ENCODE measurements at places on chromosomes 7 and 10.

GRCh38 chr10:28704464-28705161 is 27.3 kb downstream of the BAMBI start:
- no peak for DNase-seq

DNA sequence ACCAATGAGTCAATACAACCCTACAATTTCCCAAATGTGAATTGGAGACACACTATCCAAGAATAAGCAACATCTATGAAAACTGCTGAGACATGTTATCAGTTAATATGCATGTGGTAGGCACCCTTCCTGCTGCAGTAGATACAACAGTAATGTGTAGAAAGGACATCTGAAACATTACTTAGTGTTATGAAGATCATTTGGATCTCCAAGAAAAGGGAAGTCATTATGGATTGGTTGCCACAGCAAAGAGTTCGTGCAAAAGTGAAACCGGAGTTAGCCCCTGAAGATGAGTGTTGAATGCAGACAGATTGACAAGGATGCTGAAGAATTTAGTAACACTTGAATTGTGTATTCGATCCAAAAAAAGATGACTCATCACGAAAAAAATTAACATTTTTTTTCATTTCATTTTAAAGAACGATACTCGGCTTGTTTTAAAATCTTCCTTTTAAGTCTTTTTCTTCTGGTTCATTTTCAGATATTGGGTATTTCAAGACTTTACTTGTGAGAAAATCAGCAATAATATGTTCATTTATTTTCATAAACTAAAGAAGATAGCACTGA is 322.4 kb upstream of the KLF6 start:
- DNase-seq, result no peak

DNA sequence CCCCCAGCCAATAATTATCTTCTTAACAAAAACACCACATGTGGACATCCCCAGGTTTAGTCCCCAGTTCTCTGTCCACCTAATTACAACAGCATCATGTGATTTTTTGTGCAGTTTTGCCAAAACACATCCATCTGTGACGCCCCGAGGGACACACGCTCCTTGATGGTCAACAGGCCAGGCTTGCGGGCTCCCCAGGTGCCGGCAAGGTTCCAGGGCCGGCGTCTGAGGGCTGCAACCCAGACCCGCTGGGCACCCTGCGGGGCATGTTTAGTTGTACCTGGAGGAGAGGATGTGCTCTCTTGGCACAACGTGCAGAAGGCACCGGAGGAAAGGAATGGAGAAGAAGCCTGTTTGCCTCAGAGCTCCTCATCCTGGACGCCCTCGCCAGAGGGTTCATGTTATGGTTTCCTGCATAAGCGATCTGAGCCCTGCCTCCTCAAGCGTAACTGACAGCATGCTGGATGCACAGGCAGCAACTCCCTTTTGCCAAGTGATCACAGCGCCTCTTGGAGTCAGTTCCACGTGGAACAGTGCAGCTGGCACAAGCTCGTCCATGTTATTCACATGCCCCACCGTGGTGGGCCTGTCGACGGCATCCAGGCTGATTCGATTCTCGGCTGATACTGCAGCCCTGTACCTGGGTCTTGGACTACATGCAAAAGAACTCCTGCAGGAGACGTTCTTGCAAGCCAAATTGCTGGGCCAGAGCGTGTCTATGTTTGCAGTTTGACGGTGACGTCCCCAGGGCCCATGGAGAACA is 41.6 kb downstream of the JAKMIP3 start:
- DNase-seq, result no peak

DNA sequence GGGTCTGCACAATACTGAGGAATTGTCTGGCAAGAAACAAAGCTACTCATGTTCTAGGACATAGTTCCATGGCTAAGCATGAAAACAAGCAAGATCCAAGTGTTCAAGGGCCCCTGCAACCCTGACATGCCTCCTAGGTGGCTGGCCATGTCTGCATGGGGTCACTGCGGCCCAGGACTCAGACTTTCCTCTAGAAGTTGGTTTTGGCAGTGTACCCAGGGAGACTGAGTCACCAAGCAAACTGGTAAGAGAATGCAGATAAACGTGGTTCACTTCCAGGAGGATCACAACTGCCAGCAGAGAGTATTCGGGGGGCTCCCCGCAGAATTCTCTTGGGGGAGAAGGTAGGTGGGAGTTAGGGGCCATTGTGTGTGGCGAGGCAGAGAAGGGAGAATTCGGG is 7.4 kb upstream of the PFKFB3 start:
- no peak for DNase-seq

DNA sequence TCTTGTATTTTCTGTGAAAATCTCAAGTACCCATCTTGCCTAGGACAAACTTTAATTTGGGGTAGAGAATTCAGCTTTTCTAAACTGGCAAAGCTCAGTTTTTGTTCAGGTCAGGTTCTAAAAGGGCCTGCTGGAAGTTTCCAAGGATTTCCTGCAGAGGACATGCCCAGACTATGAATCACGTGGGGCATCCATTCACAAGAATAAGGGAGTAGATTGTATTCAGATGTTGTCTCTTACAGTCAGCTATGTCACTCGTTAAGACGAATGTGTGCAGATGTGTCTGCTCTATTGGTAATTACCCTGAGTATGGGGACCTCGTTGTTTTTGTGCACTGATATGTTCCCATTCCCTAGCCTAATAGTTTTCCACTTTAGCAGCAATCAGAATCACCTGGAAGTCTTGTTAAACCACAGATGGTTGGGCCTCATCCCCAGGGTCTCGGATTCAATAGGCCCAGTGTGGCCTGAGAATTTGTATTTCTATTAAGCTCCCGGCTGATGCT is 81.0 kb upstream of the ITPRID1 start:
- DNase-seq, result no peak

GRCh38 chr7:11319491-11320274 is 346.0 kb downstream of the PHF14 start:
- DNase-seq, result no peak

GRCh38 chr7:150784954-150785353 is 15.2 kb downstream of the TMEM176B start:
- no peak for DNase-seq

DNA sequence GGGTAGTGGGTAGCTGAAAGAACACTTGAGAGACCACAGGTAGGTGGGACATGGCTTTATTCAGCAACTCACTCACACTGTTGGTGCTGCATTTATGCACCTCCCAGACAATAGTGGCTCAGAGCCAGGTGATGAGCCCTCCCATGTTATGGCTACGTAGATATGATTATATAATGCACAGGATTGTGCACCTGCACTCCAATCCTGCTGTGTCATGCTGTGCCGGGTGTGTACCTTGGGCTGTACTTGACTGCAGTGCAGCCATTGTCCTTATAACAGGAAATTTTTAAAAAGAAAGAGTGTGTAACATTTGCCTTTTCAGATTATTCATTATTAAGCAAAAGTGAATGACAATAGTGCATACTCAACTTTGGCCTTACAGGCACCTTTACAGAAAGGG is 366.1 kb upstream of the BMPER start:
- no peak for DNase-seq

- no peak for DNase-seq
These were observed 19.0 kb downstream of the TLL2 start for GRCh38 chr10:96494694-96495093.

DNA sequence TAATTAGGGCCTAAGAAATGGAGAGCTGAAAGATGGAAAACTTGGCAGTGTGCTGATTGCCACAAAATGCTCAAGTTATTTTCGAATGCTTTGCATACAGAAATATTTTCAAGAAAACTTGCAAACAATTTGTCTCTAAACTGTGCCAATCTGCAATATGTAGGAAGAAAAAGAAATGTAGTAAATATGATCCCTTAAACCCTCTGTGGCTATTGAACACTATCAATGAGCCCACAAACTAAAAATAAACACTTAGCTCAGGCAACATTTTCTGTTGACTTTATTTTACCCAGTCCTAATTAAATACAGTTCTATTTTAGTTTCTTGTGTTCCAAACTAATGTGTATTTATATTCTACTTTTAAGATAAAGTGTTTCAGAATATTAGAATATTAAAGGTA is 342.1 kb downstream of the SEMA3D start:
- no peak for DNase-seq

- DNase-seq, result no peak
These were observed 260.9 kb upstream of the BMPER start for GRCh38 chr7:33644489-33644888.

- DNase-seq, result no peak
These were observed 194.1 kb downstream of the CREB5 start for GRCh38 chr7:28606421-28606820.

DNA sequence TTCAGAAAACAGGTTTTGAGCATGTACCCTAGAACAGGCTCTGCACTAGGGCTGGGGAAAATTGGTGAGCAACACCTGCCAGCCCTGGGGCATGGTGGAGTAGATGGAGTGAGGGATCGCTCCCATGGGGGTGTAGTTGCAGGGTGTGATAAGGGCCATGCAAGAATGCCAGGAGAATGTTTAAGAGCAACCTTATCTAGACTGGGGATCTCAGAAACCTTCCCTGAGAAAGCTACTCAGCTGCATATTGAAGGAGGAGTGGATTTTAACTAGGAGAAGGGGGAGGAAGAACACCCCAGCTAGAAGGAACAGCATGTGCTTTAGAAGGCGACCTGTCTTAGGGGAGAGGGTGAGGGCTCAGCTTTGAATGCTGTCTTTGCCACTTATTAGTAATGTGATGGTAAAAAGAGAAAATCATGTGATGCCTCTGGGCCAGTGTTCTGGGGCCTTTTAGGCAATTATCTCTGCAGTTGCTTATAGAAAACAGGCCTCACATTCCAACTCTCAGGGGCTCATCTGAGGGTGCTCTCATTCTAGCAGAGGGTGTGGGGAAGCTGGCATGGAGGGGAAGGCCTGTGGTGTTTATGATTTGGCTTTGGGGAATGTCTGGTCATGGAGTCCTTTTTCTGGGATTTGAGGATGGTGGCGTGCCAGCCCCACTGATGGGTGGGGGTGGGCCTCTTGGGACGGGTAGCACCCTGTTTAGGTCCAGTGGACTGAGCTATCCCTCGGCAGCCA is 225.4 kb downstream of the BMPER start:
- DNase-seq, result no peak

- no peak for DNase-seq
These were observed 47.1 kb upstream of the DNAH11 start for GRCh38 chr7:21495731-21496130.

GRCh38 chr7:84913731-84914130 is 273.1 kb downstream of the SEMA3D start:
- no peak for DNase-seq

DNA sequence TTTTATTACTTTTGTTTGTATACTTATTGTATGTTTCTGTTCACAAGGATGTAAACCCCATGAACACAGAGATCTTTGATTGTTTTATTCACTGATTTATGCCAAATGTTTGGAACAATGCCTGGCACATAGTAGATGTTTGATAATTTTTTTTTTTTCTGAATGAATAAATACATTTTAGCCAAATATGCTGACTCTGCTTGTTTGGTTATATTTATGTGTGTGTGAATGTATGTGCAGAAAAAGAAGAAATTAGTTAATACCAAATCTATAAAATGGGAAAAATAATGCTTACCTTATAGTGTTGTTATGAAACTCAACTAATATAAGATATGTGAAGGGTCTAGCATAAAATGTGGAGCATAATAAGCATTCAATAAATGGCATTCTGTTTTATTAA is 203.9 kb downstream of the MDFIC start:
- no peak for DNase-seq

GRCh38 chr7:107501593-107501992 is 31.7 kb downstream of the GPR22 start:
- no peak for DNase-seq

DNA sequence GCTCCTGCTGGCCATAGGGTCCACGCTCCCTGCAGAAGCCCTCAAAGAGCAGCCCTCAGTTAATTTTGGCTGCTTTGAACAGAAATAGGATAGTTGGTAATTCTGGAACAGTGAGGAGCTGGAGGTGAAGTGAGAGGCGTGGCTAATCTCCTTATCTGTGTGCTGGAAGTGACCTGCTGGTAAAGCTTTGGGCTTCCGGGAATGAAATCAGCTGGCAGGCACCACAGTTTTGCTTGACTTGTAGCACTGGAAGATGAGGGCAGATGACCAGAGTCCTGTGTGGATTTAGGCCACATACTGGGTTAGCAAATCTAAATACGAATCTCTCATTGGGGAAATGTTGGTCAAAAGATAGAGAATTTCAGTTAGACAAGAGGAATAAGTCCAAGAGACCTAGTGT is 10.2 kb downstream of the ATP6V0E2 start:
- DNase-seq, result no peak

DNA sequence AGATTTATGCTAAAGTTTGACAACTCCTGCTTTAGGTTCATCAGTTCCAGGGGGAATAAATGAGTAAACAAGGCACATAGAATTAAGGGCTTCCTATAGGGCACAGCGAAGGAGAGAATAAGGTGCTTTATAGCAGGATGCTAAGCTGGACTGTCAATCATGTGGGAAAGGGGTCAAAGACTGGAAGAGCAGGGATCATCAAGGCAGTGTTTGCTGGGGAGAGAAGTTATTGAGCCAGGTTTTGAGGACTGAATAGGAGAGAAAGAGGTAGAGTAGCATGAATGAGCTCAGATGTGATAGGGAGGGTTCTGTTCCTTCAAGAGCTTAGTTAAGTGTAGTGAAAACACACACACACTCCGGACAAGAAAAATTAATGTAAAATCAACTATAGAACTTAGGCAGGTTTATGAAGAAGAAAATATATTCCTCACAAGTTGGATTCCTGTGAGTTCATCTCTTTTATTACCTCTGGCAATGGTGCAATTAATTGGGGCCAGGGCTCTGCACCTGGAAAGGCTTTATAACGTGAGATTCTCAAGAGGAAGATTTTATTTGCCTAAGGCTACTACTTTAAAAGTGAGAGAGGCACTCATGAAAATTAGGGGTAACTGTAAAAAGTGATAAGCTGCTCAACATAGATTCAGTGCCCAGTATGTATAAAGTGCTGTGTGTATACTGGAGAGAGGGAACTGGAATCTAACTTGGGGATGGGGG is 222.4 kb downstream of the AUTS2 start:
- DNase-seq, result no peak

DNA sequence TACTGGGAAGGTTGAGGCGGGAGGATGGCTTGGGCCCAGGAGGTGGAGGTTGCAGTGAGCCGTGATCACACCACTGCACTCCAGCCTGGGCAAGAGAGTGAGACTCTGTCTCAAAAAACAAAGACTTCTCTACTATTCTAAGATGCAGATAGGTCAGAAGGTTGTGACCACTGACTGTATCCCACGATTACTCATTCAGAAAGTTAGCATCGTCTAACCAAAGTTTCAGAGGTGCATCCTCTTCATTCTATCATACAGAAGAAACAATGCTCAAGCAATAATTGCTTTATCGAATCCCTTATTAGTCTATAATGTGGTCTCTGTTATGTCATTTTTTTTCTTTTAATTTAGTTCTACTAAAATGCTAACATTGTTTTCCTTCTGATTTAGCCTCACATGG is 348.7 kb upstream of the LRGUK start:
- no peak for DNase-seq

DNA sequence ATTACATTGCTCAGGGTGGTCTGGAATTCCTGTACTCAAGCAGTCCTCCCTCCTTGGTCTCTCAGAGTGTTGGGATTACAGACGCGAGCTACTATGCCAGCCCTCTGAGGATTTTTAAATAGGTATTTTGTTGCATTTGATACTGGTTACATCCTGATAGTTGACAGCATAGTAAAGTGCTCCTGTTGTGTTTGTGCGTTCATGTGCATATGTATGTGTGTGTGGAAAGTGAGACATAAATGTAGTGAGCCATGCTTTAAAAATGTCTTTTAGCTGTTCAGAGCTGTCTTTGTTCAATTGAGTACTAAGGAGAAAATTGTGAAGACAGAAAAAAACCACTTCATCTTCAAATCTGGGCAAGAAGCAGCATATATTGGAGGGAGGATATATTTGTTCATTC is 27.8 kb downstream of the ZNRF2 start:
- DNase-seq, result no peak

Measured in T-helper 9 cell (primary cell).